ENCODE measurements at places on chromosomes 3 and 15.

GRCh38 chr15:92687746-92688145, 32.2 kb upstream of the FAM174B start:
- no peak for DNase-seq

DNA sequence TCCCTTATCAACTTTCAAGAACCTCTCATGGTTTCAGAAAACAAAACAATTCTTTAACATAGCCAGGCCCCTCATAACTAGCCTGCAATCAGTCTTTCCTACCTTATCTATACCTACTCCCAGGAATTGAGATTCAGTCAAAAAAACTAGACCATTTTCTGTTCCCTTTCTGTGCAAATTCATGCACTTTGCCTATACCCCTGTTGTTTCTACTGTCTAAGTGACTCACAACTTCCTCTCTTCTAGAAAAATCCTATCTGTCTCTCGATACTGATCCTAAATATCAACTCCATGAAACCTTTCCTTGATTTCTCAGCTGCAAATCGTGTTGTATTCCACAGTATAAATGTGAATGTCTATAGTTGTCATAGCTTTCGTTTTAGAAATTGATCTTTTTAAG, 10.9 kb upstream of the IL1RAP start:
- DNase-seq = no peak

DNA sequence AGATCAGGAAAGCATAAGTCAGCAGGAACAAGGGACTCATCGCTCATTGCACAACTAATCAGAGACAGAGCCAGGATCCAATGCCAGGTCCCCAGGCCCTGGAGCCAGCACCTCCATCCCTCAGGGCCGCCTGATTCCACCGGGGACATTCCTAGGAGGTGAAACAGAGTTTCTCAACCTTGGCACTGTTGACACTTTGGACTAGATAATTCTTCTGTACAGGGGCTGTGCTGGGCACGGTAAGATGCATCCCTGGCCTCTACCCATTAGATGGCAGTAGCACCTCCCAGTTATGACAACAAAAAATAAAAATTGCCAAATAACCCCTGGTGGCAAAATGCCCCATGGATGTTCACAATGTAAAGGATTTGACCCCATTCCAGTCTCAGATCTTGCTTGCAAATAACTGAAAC, 127.7 kb downstream of the MTHFS start:
- no peak for DNase-seq

DNA sequence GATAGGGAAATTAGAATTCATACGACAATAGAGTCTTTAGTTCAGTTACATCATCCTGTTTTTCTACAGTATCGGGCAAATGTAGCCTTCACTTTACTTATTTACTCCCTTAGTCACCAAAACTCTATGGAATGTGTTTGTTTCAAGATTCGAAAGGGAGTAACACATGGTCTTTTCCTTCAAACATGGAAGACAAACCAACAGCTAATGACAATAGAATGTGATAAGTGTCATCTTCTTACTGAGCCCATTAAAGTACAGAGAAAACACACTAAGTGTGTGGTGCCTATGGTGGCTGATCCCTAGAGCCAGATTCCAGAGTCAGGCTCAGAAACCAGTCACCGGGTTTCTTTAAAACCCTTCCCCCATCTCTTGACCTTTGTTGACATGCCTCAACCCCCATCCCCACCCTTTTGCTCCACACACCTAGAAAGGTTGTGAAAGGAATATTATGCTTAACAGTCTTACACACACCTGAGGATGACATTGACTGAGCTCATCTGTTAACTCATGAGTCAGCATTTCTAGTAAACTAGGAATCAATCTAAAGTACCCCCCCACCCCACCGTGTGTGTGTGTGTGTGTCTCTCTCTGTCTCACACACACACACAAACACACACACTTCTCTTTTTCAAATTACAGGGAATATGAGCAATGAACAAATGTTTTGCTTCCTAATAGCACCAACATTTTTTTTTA, 549.6 kb upstream of the CCDC54 start:
- DNase-seq = no peak

DNA sequence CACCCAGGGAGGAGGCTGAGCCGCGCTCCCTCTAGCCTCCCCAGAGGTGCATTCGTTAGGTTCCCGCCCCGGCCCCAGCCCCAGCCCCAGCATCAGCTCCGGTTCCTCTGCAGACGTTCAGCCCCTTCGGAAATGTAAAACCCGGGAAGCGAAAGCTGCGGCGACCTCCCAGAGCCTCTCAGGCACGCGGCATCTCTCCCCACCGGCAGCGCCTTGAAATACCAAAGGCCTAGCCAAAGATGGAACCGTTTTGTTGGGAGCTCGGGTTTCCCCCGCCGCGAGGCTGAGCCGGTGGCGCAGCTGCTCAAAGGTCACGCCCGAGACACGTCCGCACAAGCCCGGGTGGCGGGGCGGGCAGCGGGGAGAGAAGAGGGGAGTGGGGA, 77.8 kb upstream of the HES1 start:
- DNase-seq = peak; percentile 67

- peak; percentile 47 for DNase-seq
Observed at GRCh38 chr15:35168464-35168863, 83.4 kb upstream of the NANOGP8 start.

DNA sequence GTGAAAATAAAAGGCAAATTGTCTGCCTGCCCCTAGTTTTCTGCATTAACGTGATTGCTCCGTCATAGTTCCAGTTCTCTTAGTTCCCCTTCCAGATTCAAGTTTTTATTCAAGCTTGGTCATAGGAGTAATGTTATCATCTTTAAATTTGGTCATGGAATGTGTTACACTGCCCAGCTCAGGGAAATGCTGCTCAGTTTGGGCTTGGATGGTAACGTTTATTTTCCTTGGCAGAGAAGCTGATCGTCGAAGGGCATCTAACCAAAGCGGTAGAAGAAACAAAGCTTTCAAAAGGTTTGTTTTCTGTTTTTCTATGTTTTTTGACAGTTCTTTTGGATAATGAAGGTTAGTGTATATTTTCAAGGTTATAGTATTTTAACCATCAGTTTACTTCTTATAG, 118.4 kb upstream of the FLNB start:
- peak; percentile 13 for DNase-seq

- no peak for DNase-seq
Observed at GRCh38 chr3:111519178-111519855, 22.7 kb upstream of the CD96 start.

GRCh38 chr3:166456286-166456685, 619.1 kb upstream of the BCHE start:
- DNase-seq = no peak

- no peak for DNase-seq
Observed at GRCh38 chr3:89367166-89367565, 259.7 kb downstream of the EPHA3 start.

DNA sequence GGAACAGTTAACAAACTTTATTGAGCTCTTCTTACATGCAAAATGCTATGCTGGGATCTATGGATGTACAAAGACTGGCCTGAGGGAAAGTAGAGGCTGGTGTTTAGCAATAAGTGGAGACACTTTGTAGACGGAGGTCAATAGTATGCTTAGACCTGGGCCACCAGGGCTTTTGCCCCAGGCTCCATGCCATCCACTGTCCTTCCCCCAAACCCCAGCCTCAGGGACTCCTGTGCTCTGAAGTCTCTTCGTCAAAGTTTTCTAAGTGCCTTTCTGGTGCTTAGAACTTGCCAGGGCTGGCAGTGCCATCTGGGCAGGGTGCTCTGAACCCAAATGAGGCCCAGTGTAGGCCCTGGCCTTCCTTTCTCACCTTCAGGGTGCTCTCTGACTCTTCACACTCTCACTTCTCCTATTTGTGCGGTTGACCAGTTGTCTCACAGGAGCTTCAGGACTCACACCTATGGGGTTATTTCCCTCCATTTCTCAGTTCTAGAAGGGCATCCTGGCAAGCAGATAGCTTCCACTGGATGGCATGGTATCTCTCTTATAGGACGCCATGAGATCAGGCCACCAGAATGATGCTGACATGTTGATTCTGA, 21.8 kb upstream of the KCNAB1 start:
- no peak for DNase-seq

- DNase-seq = no peak
Observed at GRCh38 chr3:39346785-39347585, 17.5 kb downstream of the CCR8 start.

DNA sequence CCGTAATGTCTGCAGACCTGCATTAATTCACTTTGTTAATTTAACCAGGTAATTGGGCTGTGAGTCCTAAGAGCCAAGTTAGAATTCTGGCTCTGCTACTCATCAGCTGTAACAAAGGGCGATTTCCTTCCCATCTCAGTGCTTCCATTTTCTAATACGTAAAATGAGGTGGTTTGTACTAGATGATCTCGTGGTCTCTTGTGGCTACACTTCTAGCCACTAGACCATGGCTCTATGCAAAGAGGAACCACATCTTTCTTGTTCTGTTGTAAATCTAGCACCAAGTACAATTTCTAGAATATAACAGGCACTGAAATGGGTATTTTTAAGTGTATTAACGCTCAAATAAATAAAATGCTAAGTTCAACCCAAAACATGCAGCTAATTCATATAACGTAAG, 174.4 kb upstream of the THBS1 start:
- DNase-seq = no peak

DNA sequence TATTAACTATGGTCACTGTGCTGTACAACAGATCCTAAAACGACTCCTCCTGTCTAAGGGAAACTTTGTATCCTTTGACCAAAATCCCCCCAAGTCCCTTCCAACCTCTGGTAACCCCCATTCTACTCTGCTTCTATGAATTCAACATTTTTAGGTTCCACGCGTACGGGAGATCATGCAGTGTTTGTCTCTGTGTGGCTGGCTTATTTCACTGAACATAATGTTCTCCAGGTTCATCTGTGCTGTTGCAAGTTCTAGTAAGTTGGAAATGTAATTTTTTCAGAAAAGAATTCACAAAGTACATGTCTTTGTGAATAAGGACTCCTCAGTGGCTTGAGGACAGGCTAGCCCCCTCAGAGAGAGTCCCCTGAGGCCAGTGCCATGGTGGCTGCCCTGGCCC, 66.1 kb downstream of the ATP10A start:
- no peak for DNase-seq

DNA sequence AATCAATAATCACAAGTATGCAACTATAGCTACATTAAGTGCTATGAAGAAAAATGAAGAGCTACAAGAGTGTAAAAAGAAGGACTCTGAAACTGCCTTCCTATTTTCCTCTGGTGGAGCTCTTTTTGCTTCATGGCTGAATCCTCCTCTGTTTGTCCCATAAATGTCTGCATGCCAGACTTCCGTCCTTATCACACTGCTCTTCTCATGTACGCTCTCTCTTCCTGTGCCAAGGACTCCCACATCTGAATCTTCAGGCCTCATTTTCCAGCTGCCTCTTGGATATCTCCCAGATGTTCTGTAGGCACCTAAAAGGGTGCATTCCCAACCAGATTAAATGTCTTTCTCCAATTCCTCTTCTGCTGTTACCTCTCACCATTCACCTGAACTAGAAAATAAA, 123.7 kb downstream of the MECOM start:
- no peak for DNase-seq

DNA sequence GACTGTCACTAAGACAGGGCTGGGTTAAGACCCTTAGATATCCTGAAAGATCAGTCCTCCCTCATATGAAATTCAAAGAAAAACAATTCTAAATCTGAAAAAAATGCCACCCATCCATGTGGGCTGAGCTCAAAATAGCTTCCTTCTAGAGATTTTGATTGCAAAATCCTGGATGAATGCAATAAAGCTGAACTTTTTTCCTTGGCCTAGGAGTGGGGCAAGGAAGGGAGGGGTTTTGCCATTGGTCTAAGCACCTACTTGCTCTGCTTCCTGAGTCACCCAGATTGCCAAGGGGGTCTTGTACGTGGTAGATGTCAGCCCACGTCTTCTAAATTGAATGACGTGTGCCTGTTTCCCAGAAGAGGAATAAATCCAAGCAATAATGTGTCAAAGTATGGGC, 15.3 kb upstream of the SMAD3 start:
- no peak for DNase-seq

GRCh38 chr15:72180761-72181324, 16.7 kb downstream of the GRAMD2A start:
- no peak for DNase-seq

- DNase-seq = no peak
Observed at GRCh38 chr3:133988631-133989161, 41.0 kb downstream of the SLCO2A1 start.

GRCh38 chr15:95277266-95277665, 1045.9 kb downstream of the MCTP2 start:
- no peak for DNase-seq

DNA sequence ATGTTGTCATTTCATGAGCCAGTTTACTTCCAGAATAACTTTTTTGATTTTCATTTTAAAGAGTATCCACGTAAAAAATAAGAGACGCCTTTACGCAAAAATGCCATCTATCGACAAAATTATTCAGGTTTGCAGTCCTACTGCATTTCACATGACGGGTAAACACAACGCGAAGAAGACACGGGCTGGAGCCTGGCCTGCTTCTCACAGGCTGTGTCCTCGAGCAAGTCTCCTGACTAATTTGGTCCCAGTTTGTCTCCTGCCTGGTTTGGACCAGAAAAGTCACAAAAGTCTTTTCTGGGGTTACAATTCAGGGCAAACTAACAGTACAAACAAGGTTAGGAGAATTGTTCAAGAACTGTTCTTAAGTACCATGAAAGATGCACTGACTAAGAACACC, 51.7 kb downstream of the CHSY1 start:
- no peak for DNase-seq

DNA sequence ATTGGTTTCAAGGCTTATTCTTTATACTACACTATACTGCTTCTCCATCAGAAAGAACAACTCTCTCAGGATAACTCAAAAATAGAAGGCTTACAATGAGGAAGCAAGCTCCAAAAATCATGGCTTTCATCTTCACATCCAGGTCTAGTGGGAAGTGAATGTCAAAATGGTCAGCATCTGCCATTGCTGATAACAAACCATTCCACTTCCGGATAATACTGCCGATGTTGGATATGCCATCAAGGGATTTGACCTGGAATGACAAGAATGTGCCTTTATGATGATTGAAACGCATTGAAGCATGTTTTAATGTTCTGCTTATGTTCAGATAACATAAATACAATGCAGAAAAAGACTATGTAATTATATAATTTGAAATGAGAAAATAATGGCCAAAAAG, 34.0 kb upstream of the PLOD2 start:
- peak; percentile 78 for DNase-seq

- no peak for DNase-seq
Observed at GRCh38 chr3:182636646-182637045, 156.7 kb upstream of the ATP11B start.

DNA sequence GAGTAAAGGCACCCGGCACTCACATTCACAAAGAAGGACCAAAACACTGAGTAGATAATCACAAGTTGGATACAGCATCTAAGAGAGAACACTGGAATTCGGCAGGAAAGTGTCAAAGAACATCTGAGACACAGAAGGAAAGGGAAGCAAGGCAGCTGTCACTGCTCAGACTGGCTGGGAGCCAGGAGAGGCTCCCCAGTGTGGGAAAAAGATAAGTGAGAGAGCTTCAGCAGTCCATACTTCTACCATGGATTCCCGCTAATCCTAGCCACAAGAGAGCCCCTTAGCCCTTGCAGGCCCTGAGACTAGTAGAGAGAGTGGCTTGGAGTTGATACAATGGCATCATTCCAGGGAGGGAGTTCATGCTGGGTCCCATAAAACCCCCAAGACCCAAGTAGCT, 36.7 kb upstream of the CP start:
- DNase-seq = peak; percentile 43

- no peak for DNase-seq
Observed at GRCh38 chr3:150022381-150023238, 51.9 kb upstream of the PFN2 start.
